ENCODE measurements at places on chromosomes 6 and 20. TPM values are rescaled to one million over a fixed set of nuclear protein-coding genes. Genes with fewer than 3 reads are reported as not detected.

The ATXN1 gene
- 9.7 TPM for polyA plus RNA-seq

The NKX2-2 gene
- polyA plus RNA-seq = not detected

The ASXL1 gene
- 27.0 TPM for polyA plus RNA-seq

The IL17A gene
- 0.14 TPM for polyA plus RNA-seq

The SPEF1 gene
- polyA plus RNA-seq = 9.6 TPM

The CST1 gene
- not detected for polyA plus RNA-seq

The HRH3 gene
- not detected for polyA plus RNA-seq

The TBX18 gene
- 0.05 TPM for polyA plus RNA-seq

- no peaks in the 10 kb centered on the region for H3K27me3 ChIP-seq
- H3K4me1 ChIP-seq = no peaks in the 10 kb centered on the region
- no peak overlapping the region for H3K4me3 ChIP-seq
Measured at GRCh38 chr6:55758156-55758937, 117.0 kb downstream of the BMP5 start.

DNA sequence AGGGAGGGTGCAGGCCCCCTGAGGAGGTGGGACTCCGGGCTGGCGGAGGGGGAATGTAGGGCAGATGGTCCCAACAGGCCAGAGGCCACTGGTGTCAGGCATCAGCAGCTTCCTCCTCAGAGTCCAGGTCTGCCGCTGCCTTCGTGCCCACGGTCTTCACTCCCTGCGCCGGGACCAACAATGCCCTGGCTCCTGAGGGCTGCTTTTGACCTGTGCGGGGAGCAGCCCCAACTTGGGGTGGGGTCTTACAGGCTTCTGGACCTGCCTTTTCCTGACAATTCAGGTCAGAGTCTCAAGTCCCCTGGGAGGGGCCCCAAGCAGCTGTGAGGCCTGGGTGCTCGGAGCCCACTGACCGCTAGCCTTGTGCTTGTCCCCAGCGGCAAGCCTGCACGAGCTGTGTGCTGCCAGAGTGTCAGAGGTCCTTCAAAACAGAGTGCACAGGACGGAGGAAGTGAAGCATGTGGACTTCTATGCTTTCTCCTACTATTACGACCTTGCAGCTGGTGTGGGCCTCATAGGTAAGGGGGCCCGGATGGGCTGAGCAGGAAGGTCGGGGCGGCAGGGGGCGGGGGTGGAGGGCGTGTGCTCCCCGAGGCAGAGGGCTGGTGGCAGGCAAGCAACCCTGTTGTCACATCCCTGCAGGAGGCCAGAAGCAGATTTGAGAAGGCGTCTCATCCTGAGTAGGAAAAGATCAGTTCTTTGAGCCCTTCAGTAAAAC lies 25.3 kb upstream of the PYGB start:
- H3K27me3 ChIP-seq = no peaks in the 10 kb centered on the region
- no peaks in the 10 kb centered on the region for H3K4me1 ChIP-seq

GRCh38 chr6:149694921-149695320 lies 23.0 kb downstream of the LATS1 start:
- peaks cover 12% of the 10 kb centered on the region for H3K36me3 ChIP-seq
- H3K27ac ChIP-seq = no peak overlapping the region

GRCh38 chr20:52234302-52235045 lies 42.9 kb upstream of the ZFP64 start:
- H3K36me3 ChIP-seq = no peaks in the 10 kb centered on the region
- H3K4me3 ChIP-seq = no peak overlapping the region
- H3K4me1 ChIP-seq = no peaks in the 10 kb centered on the region

DNA sequence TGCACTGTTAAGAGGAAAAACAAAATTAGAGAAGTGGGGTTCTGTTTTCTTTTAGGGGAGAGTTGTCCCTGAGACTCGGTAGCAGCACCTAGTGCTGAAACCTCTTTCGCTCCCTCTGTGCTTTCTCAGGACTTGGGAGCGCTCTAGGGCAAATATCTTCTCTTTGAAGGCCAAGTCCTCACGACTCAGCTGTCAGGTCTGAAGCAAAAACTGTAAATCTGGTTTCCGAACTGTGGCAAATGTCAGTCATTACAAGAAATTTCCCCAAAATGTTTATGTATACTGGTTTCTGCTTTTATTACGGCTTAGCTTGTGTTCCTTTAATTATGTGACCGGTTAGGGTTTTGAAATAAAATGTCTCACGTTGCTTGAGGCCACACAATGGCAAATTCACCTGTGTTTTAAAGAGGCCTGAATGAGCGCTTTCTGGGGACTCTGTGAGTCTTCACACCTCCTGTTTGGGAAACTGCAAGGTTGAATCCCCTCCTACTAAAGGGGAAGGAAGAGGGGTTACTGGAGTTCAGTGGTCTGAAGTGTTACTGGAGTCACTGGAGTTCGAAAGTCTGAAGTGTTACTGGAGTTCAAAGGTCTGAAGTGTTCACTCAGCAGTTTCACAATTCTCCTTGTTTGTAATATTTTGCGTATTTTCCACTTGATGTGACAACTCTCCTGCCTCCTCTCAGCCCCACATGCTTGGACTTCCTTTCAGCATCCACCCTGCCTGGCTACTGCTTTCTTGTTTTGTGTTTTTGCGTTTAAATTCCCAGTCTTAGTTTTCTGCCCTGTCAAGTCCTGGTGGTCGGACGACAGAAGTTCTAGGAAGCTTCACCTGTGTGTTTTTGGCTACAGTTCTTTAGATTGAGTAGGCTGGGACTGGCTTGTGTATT lies 1.6 kb downstream of the SMPDL3A start:
- no peaks in the 10 kb centered on the region for H3K36me3 ChIP-seq
- peak overlapping the region; percentile 98 for H3K27ac ChIP-seq
- peak overlapping the region; percentile 78 for H3K4me3 ChIP-seq
- peak; percentile 26 for DNase-seq
- H3K27me3 ChIP-seq = no peaks in the 10 kb centered on the region

DNA sequence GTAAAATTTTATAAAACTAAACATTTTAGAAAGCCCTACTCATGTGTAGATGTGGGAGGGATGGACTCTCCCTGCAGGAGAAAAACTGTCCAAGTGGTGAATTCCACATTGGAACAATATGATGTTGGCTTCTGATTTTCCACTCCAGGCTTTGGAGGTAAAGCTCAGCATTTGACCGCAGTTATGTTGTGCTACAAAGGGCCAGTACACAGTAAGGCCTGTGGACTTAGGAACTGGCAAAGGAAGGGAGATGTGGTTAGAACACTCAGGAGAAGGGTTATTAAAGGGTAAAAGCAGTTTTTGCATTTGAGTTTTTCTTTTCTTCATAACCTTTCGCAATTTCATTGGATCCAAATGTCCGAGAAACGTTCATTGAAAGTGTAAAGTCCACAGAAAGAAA lies 150.3 kb upstream of the SASH1 start:
- H3K36me3 ChIP-seq = no peaks in the 10 kb centered on the region
- no peaks in the 10 kb centered on the region for H3K27me3 ChIP-seq
- no peak for DNase-seq
- peak overlapping the region; percentile 33 for H3K27ac ChIP-seq
- no peak overlapping the region for H3K4me3 ChIP-seq
- H3K4me1 ChIP-seq = no peaks in the 10 kb centered on the region

DNA sequence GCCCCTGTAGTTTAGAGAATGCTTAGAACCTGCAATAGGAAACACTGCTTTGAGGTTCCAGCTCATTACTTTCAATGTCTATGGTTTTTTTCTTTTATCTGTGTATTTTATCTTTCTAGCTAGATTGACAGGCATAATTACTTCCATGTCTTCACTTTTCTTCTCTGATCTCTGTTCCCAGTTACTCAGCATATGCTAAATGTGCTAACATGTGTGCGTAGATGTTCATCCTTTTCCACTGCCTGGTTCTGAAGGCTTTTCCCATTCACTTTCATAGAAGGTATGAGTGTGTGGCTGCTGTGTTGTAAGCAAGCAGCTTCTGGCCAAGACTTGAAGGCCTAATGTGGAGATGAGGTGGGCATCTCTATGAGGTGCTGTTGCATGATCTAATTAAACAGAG lies 38.9 kb downstream of the FAXC start:
- no peaks in the 10 kb centered on the region for H3K4me1 ChIP-seq
- H3K4me3 ChIP-seq = no peak overlapping the region
- no peaks in the 10 kb centered on the region for H3K36me3 ChIP-seq
- H3K27me3 ChIP-seq = no peaks in the 10 kb centered on the region
- no peak for DNase-seq
- H3K27ac ChIP-seq = no peak overlapping the region

- H3K36me3 ChIP-seq = no peaks in the 10 kb centered on the region
- no peak for DNase-seq
- no peaks in the 10 kb centered on the region for H3K4me1 ChIP-seq
- no peak overlapping the region for H3K4me3 ChIP-seq
Measured at GRCh38 chr6:66307490-66307889, 600.5 kb upstream of the EYS start.

DNA sequence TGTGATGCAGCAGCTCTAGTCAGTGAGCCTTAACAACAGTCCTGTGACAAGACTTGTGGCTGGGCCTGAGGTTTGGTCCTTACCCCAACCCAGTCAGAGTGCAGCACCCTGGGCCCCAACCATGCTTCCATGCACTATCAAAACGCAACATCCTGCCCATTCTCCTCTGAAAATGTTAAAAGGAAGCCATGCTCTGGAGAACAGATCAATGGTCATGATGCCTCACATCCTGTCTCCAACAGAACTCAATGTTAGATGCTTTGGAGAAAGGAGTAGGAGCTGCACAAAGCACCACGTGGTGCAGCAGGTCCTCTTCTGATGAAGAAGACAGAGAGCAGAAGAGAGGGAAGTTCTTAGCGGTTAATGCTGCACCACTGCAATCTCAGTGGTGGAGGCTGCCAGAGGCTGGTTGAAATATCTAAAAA lies 41.9 kb downstream of the TRAM2 start:
- no peaks in the 10 kb centered on the region for H3K27me3 ChIP-seq
- H3K36me3 ChIP-seq = peaks cover 4% of the 10 kb centered on the region
- H3K4me3 ChIP-seq = no peak overlapping the region
- H3K27ac ChIP-seq = no peak overlapping the region
- no peak for DNase-seq

DNA sequence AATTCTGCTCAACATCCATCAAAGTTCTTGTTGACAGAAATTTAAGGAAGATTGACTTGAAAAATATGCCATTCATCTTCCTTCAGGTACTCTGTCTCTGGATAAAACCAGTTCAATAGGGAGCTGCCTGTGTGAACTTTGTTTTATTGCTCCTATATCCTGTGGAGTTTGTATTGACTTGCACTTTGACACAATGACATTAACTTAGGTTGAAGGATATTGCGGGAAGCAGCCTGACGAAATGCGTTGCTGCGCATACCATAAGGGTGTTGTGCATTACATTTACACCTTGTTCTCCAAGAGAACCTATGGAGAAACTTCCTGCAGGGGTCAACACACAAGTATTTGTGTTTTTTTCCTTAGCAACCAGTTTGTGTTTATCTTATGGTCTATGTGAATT lies 185.4 kb upstream of the GRIK2 start:
- no peak for DNase-seq
- H3K36me3 ChIP-seq = no peaks in the 10 kb centered on the region
- no peaks in the 10 kb centered on the region for H3K4me1 ChIP-seq
- no peak overlapping the region for H3K4me3 ChIP-seq

DNA sequence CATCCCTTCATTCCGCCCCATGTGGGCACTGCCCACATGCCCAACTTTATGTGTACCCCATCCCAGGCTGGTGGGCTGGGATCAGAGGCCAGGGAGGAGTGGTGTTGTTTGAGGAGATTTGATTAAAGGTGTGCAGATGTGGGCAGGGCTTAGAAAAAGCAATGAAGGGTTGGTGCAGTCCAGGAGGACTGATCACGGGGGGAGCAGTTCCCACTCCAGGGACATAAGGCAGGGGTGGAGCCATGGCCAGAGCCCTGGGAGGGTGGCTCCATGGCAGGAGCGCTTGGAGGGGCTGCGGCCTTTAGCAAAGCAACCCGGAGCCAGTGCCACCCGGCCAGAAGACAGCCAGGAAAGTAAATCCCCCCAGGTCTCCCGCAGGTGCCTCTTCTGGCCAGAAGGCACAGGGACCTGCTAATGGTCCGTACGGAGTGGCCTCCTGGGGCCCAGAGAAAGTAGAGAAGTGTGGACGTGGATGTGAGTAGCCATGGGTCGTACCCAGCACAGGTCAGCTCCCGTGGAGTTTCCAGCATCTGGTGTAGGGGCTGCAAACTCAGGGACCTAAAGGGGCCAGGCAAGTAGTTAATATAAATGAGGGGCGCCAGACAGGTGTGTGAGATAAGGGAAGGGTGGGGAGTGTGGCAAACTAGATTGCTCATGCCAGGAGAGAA lies 62.1 kb upstream of the APCDD1L start:
- H3K27me3 ChIP-seq = peaks cover 2% of the 10 kb centered on the region
- no peaks in the 10 kb centered on the region for H3K36me3 ChIP-seq
- peaks cover 6% of the 10 kb centered on the region for H3K4me1 ChIP-seq
- H3K4me3 ChIP-seq = no peak overlapping the region

- H3K36me3 ChIP-seq = no peaks in the 10 kb centered on the region
- no peak overlapping the region for H3K27ac ChIP-seq
- no peak for DNase-seq
Measured at GRCh38 chr6:130447374-130447773, 81.6 kb downstream of the TMEM200A start.

- DNase-seq = no peak
- H3K27ac ChIP-seq = no peak overlapping the region
- peaks cover 1% of the 10 kb centered on the region for H3K4me1 ChIP-seq
- peaks cover 15% of the 10 kb centered on the region for H3K36me3 ChIP-seq
Measured at GRCh38 chr6:117546674-117547073, 55.6 kb downstream of the GOPC start.

GRCh38 chr6:166751051-166751595 lies 124.1 kb upstream of the RPS6KA2 start:
- H3K27me3 ChIP-seq = peaks cover under 1% of the 10 kb centered on the region
- no peaks in the 10 kb centered on the region for H3K36me3 ChIP-seq
- no peak overlapping the region for H3K4me3 ChIP-seq
- H3K4me1 ChIP-seq = no peaks in the 10 kb centered on the region

DNA sequence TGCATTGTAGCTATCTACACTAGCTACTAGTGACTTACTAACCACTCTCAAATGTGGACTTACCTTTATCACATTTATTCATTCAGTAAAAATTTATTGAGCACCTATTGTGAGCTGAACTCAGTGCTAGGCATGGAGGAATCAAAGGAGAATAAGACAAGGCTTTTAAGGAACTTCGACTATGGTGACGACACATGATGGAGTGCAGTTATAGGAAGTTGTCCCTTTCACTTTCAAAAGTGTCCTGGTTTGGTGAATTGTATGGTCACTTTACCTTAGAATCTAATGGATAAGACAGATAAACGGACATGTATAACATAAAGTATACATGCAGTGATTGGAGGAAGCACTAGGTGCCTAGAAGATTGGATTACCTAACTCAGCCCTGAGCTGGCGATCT lies 4.3 kb downstream of the AKAP7 start:
- H3K27ac ChIP-seq = no peak overlapping the region
- no peak for DNase-seq
- no peak overlapping the region for H3K4me3 ChIP-seq

GRCh38 chr6:148155293-148155692 lies 187.3 kb upstream of the SASH1 start:
- H3K27me3 ChIP-seq = no peaks in the 10 kb centered on the region
- no peak overlapping the region for H3K4me3 ChIP-seq
- no peaks in the 10 kb centered on the region for H3K4me1 ChIP-seq
- no peak overlapping the region for H3K27ac ChIP-seq
- DNase-seq = no peak
- no peaks in the 10 kb centered on the region for H3K36me3 ChIP-seq

GRCh38 chr6:77026341-77026740 lies 436.9 kb downstream of the HTR1B start:
- no peaks in the 10 kb centered on the region for H3K36me3 ChIP-seq
- no peak overlapping the region for H3K4me3 ChIP-seq
- no peak for DNase-seq
- no peaks in the 10 kb centered on the region for H3K27me3 ChIP-seq
- H3K27ac ChIP-seq = no peak overlapping the region
- no peaks in the 10 kb centered on the region for H3K4me1 ChIP-seq

- no peaks in the 10 kb centered on the region for H3K36me3 ChIP-seq
- H3K4me1 ChIP-seq = no peaks in the 10 kb centered on the region
- no peak overlapping the region for H3K4me3 ChIP-seq
- no peaks in the 10 kb centered on the region for H3K27me3 ChIP-seq
- no peak overlapping the region for H3K27ac ChIP-seq
Measured at GRCh38 chr6:81575442-81575841, 177.0 kb downstream of the TENT5A start.

- no peak overlapping the region for H3K4me3 ChIP-seq
- peaks cover 43% of the 10 kb centered on the region for H3K36me3 ChIP-seq
Measured at GRCh38 chr20:35941620-35942019, 12.7 kb downstream of the SCAND1 start.
